ENCODE measurements at places on chromosomes 4 and X.

- no peak for DNase-seq
Observed at GRCh38 chr4:3676907-3677747, 89.1 kb upstream of the ADRA2C start.

DNA sequence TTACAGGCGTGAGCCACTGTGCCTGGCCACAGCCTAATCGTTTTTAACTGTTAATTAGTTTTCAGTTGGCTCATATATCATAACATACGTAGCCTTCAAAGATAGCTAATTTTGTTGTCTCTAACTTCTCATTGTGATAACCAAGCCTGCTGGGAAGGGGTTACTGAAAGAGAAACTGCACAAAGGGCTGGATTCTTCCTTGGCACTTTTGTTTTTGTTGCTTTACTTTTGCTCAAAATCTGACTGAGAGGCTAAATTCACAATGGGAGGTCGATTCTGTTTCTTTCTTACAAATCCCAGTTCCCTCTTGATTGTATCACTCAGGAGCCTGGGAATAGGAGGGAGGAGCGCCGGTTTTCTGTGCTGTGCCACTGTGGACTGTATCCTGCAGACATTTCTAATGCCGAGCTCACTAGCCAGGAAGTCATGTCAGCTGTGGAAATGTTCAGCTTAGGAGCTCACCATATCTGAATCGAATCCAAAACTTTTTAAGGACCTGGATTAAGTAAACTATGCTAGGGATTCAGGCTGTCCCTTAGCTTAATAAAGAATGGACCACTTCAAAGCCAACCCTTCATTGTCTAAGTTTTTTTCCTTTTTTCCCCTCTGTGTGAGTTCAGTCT, 120.5 kb upstream of the FAT1 start:
- peak; percentile 35 for DNase-seq

DNA sequence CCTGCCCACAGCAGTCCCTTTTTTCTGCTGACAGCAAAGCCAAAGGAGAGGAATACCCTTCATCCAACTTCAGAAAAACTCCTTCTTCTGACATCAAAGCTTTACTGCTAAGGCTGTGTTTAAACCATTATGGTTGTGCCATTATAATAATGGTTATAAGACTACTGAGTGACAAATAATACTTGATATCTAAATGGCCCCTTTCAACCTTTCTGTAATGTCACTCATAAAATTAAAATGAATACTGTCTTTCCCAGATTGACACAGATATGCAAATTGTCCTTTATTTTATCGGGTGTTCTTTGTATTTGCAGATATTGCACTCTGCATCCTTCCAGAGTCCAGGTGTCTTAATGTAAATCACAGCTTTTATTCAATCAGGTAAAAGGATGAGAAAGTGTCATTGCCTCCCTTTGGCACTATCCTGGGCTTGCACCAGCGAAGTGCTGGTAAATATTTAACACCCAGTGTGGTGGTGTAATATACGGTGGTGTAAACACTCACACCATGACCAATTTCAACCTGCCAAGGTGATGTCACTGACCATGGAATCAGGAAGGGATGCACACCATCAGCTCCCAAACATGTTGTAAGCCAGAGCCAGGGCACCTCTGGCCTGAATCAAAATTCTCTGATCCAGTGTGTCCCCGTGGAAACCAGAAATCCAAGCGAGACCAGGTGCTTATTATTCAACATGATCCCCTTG, 139.4 kb upstream of the TENM3 start:
- DNase-seq: peak; percentile 20

- DNase-seq: no peak
Observed at GRCh38 chr4:175674219-175674618, 137.8 kb downstream of the GPM6A start.

DNA sequence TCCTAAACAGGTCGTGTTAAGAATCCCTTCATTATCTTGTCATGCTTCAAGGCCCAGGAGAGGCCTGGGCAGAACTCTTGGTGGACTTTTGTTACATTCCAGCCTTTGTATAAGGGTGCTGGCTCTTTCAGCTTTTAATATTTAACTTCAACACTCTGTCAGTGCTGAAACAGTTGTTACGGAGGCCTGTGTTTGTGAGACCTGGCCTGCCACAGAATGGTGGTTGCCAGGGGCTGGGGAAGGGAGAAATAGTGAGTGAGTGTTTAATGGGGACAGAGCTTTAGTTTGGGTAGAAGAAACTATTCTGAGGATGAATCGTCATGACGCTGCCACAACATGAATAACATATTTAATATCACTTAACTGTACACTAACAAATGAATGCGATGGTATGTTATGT, 1027.6 kb upstream of the PRKX start:
- DNase-seq: no peak

- no peak for DNase-seq
Observed at GRCh38 chrX:71236836-71237235, 13.8 kb downstream of the GJB1 start.

GRCh38 chrX:153926858-153927671, 1.0 kb upstream of the ARHGAP4 start:
- no peak for DNase-seq

DNA sequence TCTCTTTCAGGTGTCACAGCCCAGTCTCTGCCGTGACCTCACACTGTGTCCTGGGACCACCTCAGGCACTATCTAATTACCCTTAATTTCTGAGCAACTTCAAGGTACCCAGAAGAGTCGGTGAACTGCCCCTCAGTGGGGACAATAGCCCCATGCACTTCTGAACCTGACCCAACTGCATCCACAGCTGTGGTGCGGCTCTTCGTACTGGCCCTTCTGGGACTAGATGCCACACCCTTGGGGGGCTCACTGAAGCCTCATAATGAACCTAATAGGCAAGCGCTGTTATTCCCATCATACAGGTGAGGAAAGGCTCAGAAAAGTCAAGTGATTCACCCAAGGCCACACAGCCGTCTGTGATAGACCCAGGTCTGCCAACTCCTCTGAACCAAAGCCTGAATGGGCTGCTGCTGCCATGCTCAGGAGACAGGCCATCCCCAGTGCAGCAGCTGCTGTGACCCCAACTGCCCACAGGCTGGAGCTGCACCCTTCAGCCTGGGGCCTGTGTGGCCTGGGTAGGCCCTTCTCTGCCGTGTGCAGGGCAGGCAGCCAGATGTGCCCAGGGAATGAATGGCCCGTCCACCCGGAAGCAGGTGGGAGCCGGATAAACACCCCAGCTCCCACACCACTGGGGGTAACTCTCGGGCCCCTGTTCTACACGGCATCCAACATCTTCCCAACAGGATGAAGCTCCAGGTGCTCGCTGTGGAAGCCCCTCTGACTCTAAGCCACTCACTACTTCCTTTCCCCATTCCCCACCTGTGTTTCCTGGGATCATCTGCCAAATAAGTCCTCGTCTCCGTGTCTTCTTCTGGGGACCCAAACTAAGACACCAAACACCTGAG, 35.9 kb downstream of the HMX1 start:
- no peak for DNase-seq

DNA sequence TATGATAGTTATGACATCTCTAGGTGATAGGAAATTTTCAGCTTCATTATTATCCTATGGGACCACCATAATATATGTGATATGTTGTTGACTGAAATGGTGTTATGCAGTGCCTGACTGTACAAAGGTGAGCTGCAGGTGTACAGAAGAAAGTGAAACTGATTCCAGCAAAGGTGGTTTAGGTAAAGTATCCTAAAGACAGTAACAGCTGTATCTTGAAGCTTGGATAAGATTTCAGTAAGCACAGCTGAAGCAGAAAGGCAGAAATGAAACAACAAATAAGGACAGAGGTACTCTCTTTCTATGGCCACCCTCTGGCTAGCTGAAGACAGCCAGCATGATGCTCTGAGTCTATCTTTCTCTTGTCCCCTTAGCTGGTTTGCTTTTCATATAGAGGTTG, 30.0 kb upstream of the PGK1 start:
- DNase-seq: no peak

DNA sequence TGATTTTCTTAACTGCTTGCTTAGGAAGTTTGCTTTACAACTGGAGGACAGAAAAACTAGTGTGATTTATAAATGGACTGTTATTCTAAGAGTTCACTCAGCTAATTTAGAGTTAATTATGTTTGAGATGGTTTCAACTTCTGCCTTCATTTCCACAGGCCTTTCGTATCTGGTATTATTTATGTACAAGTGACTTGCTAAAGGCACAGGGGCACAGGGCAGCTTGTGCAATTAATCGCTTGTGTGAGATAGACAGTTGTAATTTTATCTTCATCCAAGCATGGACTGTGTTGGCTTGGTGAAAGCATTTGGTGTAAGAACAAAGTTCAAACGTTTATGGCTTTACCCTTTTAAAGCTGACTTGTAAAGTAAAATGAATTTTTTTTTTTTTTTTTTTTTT, 38.3 kb downstream of the GPAT3 start:
- no peak for DNase-seq

DNA sequence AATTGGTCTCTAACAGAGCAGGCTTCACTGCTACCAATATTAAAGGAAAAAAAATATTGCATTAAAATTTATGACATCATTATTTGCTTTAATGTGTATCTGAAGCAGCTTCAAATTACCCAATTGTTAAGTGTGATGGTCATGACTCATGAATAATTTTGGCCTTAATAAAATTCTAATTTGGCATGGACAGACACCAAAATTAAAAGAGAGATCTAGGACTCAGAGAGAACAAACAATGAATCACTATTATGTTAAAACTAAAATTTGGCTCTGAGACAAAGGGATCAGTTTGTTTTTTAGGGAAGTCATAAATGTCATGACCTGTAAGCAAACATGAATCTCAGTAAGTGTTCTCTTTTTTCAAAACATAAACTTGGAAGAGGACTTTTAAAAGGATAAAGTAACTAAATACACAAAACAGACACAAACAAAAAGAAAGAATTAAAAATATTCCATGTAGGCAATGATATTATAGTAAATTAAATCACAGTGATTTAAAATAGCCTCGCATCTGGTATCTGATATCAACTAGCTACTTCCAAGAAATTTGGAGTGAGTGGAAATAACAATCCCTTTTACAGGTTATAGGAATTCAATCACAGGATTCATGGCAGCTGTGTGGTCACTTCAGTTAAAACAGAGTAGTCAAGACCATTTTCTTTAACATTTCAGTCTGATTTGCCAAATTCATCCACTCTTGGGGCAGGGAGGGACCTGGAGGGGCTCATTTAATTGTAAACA, 11.6 kb downstream of the VEGFC start:
- DNase-seq: no peak

- DNase-seq: peak; percentile 54
Observed at GRCh38 chr4:151417766-151418376, 8.9 kb downstream of the FHIP1A start.

- DNase-seq: no peak
Observed at GRCh38 chr4:110359076-110359475, 116.9 kb upstream of the ENPEP start.

DNA sequence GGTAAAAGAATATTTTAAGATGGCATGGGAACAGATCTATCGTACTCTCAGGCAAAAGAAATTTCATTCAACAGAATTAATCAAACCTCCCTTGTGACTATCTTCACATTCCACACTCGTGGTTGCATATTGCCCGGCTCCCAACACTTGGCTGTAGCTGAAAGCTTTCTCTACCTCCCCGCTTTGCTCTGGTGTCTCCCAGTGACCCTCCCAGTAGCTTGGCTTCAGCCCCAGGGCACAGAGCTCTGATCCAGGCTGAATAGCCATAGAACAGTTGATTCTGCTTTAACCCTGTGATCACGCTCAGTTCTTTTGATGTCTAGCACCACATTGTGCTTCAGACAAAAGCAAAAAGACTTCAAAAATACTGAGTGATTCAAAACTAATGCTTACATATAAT, 24.6 kb downstream of the SLC7A11 start:
- no peak for DNase-seq

DNA sequence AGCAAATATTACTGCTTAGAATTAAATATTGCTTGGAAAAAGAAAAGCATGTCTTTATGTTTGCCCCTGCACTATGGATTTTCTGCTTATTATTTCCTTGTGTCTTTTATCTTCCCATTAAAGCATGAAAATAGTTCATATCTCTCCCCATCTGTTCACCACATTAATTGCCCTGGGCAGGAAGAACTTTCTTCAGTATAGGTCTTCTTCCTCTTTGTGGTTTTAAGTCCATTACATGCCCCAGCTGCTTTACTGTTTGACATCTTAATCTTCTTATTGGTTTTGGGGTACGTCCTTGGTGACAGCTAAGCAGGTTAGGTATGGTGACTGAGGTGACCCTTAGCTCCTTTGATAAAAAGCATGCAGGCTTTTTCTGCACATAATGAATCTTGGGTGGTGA, 157.3 kb downstream of the AASDH start:
- no peak for DNase-seq

GRCh38 chr4:144171697-144172096, 31.2 kb upstream of the GYPA start:
- DNase-seq: no peak

GRCh38 chr4:27154706-27155105, 294.1 kb downstream of the STIM2 start:
- peak; percentile 71 for DNase-seq

DNA sequence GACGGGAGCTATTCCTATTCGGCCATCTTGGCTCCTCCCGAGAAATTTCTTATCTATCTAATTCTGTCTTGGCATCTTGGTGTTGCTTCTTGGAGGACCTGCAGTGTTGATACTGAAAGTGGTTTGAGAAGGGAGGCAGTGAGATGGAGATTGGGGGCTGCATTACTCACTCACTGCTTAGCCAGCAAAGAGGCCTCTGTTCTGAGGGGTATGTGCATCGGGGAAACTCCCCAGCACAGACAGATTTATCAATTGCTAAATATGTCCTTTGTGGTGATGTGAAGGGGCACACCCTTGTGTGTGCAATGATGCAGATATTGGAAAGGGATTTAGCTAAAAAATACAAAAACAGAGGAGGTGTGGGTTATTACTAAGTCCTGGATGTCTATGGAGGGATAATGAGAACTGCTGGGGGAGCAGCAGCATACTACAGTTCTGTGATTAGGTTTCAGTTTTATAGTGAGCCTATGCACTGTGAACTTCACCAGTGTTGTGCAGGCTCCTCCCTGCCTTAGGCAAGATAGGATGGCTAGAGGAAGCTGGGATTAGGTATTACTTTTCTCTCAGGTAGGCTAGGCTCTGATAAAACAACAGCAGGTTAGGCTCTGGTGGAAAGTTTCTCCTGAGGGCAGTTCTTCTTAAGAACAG, 279.0 kb downstream of the HS3ST1 start:
- DNase-seq: no peak

- DNase-seq: no peak
Observed at GRCh38 chrX:79336869-79337815, 30.0 kb downstream of the ITM2A start.

- peak; percentile 25 for DNase-seq
Observed at GRCh38 chr4:15506464-15506863, 36.8 kb downstream of the CC2D2A start.

DNA sequence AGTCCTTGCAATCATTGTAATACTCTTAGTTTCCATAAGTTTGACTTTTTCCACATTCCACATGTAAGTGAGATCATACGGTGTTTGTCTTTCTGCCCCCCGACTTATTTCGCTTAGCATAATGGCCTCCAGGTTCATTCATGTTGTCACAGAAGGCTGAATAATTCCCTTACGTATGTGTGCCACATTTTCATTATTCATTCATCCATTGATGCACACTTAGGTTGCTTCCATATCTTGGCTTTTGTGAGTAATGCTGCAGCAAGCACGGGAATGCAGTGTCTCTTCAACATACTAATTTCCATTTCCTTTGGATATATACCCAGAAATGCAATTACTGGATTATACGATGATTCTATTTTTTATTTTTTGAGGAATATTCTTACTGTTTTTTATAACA, 22.0 kb upstream of the VEGFC start:
- no peak for DNase-seq

- no peak for DNase-seq
Observed at GRCh38 chr4:55122235-55122634, 3.2 kb downstream of the KDR start.

GRCh38 chr4:87758270-87758669, 41.1 kb upstream of the IBSP start:
- DNase-seq: no peak

- DNase-seq: no peak
Observed at GRCh38 chr4:52658641-52659000, 480 bp downstream of the USP46 start.

All from foreskin keratinocyte (primary cell).